ENCODE measurements at places on chromosomes 6 and 20.

- DNase-seq = no peak
These were observed 50.1 kb upstream of the ARMC2 start for GRCh38 chr6:108797951-108798669.

GRCh38 chr6:126170978-126171382, 168.9 kb upstream of the CENPW start:
- DNase-seq = peak; percentile 60

GRCh38 chr6:22755605-22756004, 186.2 kb downstream of the HDGFL1 start:
- DNase-seq = no peak

- DNase-seq = no peak
These were observed 69.6 kb upstream of the TFB1M start for GRCh38 chr6:155383913-155384312.

GRCh38 chr20:15242773-15243172, 905.4 kb upstream of the FLRT3 start:
- DNase-seq = no peak

GRCh38 chr6:12296255-12296573, 6.1 kb downstream of the EDN1 start:
- DNase-seq = no peak

DNA sequence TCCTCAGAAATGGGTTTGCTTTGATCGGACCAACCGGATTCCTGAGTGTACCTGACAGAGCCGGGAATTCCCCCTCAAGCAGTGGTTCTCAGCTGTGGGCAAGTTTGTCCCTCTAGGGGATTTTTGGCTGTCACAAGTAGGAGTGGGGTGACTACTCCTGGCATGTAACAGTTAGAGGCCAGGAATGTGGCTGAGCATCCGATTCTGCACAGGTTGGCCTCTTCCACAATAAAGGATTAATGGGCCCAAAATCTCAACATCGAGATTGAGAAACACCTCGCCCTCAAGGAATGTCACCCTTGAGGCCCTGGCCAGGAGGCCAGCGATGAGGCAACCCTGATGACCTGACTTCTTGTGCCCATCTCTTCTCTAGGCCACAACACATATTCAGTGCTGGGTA, 7.9 kb downstream of the AGPAT4 start:
- DNase-seq = no peak

DNA sequence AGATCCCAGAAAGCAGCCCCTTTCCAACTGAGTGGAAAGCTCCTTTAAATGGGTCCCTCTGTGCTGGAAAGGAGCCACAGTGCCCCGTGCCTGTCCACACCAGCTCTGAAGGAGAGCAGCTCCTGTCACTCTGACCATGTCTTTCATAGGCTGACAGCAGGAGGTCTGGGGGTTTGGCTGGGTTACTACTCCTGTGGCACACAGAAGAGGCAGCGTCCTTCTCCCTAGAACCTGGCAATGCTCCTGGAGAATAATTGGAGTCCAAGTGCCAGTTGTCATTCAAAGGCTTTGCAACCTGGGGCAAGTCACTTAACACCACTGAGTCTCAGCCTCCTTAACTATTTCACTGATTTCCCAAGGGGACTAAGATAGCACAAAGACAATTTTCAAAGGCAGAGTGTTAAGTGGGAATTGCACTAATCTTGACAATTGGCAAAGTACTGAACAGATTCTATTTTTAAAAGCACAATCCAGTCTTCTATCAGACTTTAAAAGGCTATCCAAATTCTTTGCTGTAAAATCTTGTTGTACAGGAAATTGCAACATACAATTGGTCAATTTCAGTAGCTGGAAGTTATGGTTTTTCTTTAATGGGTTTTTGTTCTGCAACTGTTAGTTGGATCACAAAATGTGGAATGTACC, 457.2 kb downstream of the KIF16B start:
- no peak for DNase-seq

GRCh38 chr6:18330548-18331081, 56.5 kb upstream of the RNF144B start:
- no peak for DNase-seq

GRCh38 chr6:84798257-84798656, 33.9 kb upstream of the TBX18 start:
- no peak for DNase-seq

DNA sequence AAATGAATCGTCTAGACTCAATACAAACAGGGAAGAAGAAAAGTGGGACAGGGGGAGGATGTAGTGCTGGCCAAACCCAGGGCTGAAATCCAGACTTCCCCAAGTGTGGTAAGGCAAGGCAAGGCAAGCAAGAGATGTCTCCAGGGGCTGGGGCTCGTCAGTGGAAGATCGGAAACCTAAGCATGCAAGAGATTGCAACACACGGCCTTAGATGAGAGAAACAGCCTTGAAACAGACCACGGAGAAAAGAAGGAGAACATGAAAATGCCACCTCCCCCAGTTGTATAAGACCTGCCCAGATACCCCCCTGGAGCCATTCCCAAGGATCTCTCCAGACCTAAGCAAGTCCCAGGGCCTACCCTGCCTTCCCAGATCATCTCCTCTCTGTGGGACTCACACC, 20.0 kb downstream of the VEGFA start:
- DNase-seq = peak; percentile 96

DNA sequence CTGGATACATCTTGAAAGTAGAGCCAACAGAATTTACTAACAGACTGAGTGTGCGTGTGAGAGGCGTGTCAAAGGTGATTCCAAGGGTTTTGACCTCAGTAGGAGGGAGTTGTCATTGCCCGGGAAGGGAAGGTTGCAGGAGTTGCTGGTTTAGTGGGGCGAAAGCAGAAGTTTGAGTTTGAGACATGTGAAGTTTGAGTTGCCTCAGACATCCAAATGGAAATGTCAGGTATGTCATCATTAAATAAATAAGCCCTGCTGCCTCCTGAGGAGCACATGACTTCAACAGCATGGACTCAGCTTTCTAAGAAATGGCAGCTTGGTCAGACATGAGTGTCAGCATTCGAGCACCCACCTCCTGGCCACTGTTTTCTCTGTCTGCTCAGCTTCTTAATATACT, 26.6 kb upstream of the TGM2 start:
- no peak for DNase-seq

DNA sequence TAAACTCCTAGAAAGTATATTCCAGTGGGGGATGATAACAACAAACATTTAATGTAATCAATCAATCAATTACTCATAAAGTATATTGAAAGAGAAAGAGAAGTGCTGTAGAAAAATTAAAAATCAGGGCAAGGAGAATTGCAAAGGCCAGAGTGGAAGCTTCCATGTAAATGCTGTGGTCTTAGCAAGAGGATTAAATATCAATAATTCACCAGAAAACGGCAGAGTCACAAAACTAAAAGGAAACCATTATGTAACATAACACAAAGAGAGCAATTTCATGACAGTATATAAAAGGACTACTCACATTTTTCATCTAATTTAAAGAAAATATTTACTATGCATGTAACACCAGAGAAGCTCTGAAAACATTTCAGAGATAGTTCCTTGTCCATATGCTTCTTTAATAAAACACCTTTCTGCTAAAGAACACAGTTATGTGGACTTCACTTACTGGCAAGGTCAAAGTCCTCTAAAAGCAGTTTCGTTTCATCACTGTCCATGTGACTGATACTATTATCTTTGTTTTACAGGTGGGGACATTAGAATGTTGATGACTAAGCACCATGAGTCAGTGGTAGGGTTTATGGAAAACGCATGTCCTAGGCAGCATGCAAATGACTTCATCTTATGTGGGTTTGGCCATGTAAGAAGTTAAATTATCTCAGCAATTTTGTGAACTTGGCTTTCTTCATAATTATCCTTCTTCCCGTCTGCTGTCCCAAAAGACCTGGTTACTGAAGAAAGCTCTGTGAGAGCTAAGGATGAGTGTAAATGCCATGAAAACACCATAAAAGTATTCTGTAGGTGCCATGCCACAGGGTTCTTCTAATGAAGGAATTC, 185.8 kb upstream of the TENT5A start:
- DNase-seq = peak; percentile 60

DNA sequence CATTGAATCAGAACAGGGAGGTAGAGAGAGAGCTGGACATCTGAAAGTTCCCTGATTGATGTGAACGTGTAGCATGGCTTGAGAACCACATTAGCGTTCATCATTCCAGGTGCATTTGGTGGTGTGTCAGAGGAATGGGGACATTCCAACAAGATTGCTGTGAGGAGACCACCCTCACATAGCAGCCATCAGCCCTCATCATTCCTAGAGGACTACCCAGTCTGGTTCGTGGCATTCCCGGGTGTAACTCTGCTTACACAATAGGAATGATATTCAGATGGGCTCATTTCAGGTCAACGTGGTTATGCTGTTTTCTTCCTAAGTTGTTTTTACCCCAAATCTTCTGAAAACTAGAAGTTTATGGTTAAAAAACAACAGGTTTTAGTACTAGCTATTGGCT, 62.2 kb upstream of the KLHL31 start:
- no peak for DNase-seq

DNA sequence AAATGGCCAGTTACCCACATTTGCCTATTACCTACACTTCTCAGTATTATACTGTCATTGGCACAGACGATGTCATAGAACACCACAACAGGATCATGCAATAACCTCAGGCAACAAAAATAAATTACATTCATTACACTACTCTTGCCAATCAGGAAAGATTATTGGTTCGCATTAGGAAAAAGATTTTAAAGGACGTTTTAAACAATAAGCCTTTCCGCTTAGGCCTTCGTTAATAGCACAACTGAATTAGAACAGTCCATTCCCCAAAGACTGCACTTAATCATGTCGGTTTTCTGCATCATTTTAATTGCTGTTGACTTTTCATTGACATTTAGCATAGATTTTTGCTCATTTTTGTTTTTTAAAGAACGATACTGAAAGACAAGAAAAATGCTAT, 912 bp upstream of the SENP6 start:
- no peak for DNase-seq

DNA sequence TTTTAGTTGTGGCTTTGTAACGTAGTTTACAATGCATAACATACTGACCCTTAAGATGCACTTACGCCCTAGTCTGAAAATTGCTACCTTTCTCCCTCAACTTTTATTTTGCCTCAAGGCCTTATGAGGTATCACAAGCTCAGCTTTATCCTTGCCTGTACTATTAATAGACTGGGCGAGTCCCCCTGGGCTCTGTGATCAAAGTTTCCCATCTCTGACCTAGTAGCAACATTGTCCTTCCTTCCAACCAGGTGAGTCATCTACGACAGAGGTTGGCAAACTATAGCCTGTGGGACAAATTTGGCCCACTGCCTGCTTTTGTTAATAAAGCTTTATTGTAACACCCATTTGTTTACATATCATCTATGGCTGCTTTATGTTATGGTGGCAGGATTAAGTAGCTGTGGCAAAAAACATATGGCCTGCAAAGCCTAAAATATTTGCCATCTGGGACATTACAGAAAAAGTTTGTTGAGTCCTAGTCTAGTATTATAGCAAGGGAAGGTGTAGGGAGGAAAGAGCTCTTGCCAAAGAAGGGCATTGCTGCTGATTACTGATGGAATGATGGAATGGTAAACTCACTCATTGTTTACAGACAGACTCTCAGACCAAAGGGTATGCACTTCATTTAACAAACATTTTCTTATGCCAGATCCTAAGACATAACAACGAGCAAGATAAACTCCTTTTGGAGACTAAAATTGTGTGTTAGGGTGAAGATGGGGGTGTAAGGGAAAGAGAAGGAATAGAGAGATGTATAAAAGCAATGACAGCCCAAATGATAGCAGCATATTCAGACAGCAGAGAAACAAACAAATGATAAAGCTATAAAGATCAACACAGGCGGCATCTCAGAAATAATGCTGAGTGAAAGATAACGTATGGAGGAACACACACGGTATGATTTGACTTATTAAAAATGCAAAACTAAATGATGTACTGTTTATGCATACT, 74.2 kb downstream of the SLC22A23 start:
- DNase-seq = no peak

GRCh38 chr6:38997128-38997761, 51.3 kb upstream of the GLP1R start:
- no peak for DNase-seq

- DNase-seq = peak; percentile 59
These were observed 40.3 kb upstream of the TLDC2 start for GRCh38 chr20:36835453-36836198.

DNA sequence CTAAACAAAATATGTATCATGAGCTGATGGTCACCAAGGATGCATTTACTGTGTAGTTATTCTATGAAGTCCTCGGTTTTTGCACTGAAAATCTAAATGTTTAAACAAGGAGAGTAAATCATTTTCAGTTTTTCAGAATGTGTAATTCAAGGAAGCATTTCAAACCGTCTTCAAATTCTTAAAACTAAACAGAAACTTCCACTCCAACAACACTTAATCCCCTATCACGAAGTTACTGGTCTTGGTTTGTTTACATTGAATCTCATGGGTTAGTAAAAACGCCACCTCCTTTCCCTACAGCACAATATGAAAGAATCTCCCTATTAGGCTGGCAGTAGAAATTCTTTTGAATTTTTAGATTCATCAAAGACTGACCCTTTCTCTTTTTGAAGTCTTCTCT, 192.9 kb downstream of the AIG1 start:
- no peak for DNase-seq

DNA sequence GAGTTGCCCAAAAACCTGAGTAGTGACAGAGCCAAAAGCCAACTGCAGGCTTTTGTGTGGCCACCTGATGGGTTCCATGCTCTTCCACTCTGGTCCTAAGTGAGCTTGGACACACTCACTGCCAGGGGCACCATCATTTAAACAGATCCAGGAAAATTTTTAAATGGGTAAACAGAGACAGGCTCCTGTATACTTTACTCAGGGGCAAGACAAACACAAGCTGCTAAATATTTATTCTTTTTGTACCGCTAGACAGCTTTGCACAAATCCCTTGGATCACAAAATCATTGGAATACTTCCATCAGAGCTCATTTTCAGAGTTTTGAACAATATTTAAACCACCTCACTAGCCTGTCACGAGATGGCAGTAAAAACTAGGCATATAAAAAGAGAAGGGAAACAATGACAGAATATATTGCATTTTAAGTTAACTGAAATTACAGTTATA, 31.4 kb downstream of the GCLC start:
- DNase-seq = no peak

DNA sequence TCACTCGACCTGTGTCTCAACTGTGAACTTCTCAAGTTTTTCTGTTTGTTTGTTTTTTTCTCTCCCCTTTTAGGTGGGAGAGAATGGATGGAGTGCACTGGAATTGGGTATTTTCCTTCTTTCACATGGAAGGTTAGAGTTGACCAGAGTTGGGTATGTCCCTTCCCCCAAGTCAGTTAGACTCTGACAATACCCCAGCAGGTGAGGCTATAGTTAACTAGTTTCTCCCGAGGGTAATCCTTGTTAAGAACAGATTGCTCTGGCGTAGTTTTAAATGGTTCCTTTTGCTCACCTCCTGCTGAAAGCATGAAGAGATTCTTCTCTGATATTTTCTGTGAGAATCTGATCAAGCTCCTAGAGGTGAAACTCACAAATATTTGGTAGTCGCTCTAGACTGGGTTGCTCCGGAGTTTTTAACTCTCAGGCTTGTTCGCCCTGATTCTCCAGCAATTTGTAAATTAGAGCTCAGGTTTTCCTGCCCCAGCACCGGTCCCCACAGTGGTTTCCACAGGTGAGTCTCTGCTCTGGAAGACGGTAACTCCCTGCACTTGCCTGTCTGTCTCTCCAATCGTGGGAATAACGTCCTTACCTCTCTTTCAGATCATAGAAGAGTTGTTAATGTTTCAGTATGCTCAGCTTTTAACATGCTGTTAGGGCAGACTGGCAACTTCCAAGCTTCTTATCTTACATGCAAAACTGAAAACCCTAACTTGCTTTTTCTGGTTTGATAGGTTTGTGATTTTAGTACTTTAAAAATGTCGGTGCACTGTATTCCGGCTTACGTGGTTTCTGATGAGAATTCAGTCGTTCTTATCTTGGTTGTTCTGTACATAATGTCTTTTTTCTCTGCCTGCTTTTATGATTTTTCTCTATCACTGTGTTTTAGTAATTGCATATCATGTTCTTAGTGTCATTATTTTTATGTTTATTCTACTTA, 111.2 kb upstream of the HIVEP1 start:
- no peak for DNase-seq
